HCT116 (cell line): ENCODE measurements at places on chromosomes 1 and 21. TPM values are rescaled to one million over a fixed set of nuclear protein-coding genes. Genes with fewer than 3 reads are reported as not detected.
A peak's percentile ranks its signal among the peaks of the same experiment; 100 is the strongest.

DNA sequence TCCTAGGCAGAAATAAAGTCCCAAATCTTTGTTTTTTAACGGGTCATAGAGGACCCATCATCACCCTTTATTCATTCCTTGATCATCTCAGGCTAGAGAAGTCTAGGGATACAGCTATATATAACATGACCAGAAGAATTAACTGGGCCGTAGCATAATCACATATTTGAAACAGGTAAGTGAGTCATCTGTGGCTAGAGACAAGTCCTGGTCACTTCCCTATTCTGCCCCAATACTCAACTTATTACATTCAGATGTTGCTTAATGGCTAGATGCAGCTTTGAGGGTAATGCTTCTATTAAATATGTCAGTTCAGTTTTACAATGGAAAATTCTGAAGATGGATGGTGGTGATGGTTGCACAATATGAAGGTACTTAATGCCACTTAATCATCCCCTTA is 47.0 kb downstream of the EXO1 start:
- DNase-seq = no peak

- DNase-seq = no peak
These were observed 59.6 kb downstream of the CAPZB start for GRCh38 chr1:19425646-19426239.

DNA sequence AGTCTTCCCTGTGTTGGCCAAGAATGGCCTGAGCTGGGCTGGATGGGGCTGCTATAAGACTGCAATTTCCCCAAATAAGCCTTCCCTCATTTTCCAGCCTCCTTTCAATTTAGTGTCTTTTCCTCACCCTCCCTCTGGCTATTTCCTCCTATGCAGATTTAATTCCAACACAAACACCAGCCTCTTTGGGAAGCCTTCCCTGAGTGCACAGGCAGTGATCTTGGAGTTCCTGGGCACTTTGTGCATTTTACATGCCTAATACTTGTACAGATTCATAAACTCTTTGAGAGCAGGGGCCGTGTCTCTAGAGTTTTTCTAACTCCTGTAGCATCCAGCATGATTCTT is 91.1 kb upstream of the TLR5 start:
- no peak for DNase-seq

GRCh38 chr1:94709891-94710581 is 110.1 kb upstream of the SLC44A3 start:
- no peak for DNase-seq

DNA sequence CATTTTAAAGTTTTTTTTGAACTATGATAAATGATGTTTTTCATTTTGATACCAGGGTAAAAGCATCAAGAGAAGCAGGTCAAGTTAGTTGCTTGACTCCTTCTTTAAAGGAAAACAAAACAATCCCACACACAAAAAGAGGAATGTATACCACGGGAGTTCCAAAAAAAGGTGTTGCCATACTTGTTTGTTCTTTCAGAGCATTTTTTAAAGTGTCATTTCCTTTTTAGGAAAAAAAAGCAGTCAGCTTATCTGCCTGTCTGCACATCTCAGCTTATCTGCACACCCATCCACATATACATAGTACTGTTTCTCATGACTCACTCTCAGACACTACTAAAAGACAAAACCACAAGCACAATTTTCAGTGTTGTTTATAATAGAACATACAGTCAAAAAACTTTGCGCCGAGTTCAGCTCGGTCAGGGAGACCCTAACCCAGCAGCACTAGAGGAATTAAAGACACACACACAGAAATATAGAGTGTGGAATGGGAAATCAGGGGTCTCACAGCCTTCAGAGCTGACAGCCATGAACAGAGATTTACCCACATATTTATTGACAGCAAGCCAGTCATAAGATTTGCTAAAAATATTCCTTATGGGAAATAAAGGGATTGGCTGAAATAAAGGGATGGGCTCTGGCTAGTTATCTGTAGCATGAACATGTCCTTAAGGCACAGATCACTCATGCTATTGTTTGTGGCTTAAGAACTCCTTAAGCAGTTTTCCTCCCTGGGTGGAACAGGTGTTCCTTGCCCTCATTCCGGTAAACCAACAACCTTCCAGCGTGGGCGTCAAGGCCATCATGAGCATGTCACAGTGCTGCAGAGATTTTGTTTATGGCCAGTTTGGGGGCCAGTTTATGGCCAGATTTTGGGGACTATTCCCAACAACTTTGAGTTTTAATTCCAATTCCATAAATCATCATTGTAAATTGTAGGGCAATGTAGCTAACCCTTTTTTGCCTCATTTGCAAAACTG is 11.4 kb upstream of the MNDA start:
- DNase-seq = no peak

DNA sequence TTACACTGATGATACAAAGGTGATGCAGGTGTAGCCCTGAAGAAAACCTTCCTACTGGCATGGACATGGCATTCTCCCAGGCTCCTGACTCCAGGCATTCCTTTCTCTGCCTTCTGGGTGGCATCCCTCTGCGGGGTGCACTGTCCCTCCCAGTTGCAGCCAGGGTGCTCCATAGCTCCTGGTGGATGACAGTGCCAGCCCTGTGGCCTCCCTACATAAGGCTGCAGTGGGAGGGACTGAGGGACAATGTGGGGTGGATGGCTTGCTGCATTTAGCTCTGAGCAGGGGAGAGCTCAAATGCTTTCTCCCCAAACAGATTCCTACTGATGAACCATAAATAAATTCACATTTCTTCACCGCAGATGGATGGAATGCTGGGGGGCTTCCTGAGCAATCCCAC is 97.0 kb upstream of the GJB5 start:
- DNase-seq = no peak

DNA sequence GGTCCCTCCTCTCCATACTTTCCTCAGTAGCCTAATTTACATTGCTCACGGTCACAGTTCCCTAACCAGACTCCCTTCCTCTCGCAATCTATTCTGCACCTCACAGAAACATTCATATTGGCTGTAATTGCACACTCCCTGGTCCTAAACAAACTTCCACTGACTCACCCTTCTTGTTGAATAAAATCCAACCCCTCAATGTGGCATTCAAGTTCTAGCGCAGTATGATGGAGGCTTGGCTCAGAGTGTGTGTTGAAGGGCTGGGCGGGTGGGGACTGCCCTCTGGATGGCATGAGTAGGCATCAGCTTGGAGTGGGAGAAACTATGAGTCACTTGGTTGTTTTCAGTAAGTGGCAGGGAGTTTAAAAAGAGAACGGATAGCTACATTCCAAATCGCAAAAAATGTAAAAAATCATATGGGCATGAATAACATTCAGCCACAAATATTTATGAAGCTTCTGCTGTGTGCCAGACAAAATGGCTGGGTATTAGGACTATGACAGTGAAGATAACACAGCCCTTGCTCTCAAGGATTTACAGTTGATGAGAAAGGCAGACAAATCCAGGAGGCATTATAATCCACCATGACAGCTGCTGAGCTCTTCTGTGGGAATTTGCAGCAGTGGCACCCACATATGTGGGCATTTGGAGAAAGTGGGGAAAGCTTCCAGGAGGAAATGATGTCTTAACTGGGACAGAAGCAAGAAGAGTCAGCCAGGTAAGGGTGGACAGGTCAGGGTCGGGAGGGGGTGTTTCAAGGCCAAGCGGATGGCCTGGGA is 42.2 kb upstream of the LYST start:
- DNase-seq = peak; percentile 51

DNA sequence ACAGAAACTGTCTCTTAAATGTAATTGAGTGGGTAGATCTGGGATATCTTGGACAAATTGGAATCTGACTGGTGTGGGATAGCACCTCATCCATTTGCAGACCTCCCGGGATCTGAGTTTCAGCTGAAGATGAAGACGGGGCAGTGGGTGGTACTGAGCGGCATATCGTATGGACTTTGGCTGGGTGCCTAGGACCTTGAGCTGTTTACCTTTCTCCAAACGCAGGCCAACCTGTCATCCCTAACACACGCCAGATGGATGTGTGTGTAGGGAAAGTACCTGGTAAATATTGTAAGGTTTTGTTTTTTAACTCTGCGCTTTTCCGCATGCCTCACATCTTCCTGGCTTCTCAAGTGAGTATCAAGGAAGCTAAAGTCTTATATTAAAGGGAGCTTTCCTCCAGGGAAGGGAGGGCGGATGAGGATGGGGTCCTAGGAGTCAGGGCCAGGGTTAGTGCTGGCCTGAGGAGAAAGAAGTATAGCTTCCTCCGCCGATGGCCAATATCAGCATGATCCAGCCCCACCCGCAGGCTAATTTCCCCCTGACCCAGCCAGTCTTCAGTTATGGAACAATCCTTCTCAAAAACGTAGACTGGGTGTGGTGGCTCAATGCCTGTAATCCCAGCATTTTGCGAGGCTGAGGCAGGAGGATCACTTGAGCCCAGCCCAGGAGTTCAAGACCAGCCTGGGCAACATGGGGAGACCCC is 26.2 kb downstream of the ATP8B2 start:
- DNase-seq = no peak

GRCh38 chr1:231359113-231359512 is 21.0 kb downstream of the SPRTN start:
- no peak for DNase-seq

GRCh38 chr1:119703666-119704450 is 7.9 kb upstream of the PHGDH start:
- DNase-seq = no peak

- no peak for DNase-seq
These were observed 2.0 kb downstream of the CAMSAP2 start for GRCh38 chr1:200740571-200741208.

- no peak for DNase-seq
These were observed 486.9 kb upstream of the DAB1 start for GRCh38 chr1:57910782-57911181.

DNA sequence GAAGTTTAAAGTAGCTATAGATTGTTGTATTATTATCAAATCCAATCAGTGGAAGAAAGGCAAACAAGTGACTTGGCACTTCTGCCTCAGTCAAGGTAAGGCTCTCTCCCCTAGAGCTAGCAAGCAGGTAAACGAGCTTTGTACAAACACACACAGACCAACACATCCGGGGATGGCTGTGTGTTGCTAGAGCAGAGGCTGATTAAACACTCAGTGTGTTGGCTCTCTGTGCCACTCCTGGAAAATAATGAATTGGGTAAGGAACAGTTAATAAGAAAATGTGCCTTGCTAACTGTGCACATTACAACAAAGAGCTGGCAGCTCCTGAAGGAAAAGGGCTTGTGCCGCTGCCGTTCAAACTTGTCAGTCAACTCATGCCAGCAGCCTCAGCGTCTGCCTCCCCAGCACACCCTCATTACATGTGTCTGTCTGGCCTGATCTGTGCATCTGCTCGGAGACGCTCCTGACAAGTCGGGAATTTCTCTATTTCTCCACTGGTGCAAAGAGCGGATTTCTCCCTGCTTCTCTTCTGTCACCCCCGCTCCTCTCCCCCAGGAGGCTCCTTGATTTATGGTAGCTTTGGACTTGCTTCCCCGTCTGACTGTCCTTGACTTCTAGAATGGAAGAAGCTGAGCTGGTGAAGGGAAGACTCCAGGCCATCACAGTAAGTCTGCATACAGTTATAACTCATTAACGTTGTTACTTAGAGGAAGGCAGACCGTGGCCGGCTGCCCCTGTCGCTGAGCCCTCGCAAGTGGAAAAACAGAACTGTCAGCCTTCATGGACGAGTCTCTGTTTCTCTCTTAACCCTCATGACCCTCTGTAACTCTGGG is at the start of gene PALMD:
TSS of gene PALMD (plus strand) at position 415 of the 833 bp plus-strand sequence. CDS start at position 620, 205 bp downstream.
- no peak for DNase-seq

GRCh38 chr1:29827801-29828525 is 591.6 kb downstream of the PTPRU start:
- DNase-seq = no peak

GRCh38 chr1:92851729-92852128 is 19.9 kb downstream of the RPL5 start:
- DNase-seq = no peak

GRCh38 chr1:32917521-32917920 is 16.3 kb upstream of the TMEM54 start:
- no peak for DNase-seq

DNA sequence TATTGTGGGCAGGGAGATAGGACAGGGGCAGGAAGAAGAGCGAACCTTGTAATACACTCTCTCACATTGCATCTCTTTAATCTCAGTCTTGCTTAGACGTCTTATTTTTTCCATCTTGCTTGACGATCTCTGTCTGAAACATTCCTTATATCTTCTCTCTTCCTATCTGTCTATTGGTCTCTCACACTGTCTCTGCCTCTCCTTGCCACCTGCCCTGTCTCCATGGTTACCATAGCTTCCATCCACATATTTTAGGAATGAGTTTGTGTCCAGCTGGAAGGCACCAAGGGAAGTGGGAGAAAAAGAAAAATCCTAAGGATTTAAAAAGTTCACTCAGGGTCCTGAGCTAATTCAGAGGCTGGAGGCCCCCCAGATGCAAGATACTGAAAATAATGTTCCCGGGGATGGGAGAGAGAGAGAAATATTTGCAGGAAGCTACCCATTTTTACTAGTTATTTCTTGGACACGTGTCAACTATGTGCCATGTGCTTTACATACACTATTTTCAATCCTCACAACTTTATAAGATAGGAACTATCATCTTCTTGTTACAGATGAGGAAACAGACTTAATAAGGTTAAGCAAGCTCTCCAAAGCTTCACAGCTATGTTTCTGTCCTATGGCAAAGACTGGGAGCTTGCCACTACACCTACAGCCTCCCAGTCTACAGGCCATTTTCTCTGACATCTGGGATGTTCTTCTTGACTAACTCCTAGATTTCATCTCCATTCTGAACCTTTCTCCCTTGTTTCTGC is 933 bp downstream of the ANKRD34A start:
- DNase-seq = no peak

- DNase-seq = no peak
These were observed 3.0 kb upstream of the EPHX4 start for GRCh38 chr1:92026806-92027205.

DNA sequence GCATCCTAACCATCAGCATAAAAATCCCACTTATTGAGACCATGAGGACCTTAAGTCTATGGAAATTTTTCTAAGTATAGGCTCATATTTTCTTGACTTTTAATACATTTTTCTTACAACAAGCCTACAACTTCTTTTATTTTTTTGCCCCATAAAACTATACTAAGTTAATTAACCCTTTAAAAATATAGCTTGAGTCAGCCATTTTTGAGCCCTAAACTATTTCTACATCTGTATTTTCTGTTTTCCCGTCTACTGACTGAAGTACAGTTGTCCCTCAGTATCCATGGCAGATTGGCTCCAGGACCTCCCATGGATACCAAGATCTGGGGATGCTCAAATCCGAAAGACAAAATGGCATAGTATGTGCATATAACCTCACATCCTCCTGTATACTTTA is 55.0 kb downstream of the CHD1L start:
- no peak for DNase-seq

DNA sequence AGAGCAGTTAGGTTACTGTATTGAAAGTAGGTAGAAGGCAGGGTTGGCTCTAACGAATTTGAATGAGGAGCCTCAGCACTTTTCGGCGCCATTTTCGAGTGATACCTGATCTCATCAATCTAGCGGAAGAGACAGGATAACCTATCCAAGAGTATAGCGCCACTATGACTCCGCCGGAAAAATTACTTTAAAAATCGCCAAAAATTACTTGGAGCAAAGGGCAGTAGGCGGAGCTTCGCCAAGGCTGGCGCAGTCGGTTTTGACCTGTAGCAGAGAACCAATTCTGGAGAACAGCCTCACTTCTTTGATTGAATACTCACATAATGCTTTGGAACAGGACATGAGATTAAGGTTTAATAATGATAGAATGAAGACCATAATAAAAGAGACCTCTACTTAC is 25.6 kb downstream of the EFCAB7 start:
- DNase-seq = no peak

- no peak for DNase-seq
These were observed 9.6 kb downstream of the CAPN2 start for GRCh38 chr1:223721658-223722607.

The OR2L13 gene
- not detected for total RNA-seq

The RGL1 gene
- total RNA-seq = 1.3 TPM

The PRRX1 gene
- total RNA-seq = 0.37 TPM

The OPRD1 gene
- total RNA-seq = not detected

The MYBPH gene
- total RNA-seq = 0.22 TPM

The PLEKHG5 gene
- total RNA-seq = 33.0 TPM

The C1orf94 gene
- not detected for total RNA-seq
